ENCODE measurements at places on chromosomes 6 and 20.

- DNase-seq, result no peak
These were observed 10.6 kb downstream of the PKHD1 start for GRCh38 chr6:52076791-52077179.

DNA sequence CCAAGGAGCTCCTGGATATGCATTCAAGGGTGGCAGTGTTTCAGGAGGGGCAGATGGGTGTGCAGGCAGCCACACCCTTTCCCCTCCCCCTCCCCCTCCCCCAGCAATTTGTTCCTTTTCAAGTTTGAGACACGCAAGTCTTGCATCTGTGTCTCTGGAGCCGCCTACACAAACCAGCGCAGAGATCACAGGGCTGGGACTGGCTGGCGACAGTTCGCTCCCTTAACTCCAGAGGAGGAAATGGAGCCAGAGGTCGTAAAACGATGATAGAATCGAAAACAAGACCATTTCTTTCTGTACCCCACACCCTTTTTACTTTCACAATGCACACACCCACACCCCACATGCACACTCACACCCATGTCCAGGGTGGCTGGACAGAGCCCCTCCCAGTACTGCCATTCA, 163.1 kb downstream of the LY86 start:
- no peak for DNase-seq

- DNase-seq, result peak; percentile 22
These were observed 644 bp downstream of the MAD2L1BP start for GRCh38 chr6:43636308-43636659.

GRCh38 chr6:130296854-130297253, 69.0 kb upstream of the TMEM200A start:
- DNase-seq, result no peak

- no peak for DNase-seq
These were observed 37.9 kb downstream of the AGPAT4 start for GRCh38 chr6:161235776-161236633.

DNA sequence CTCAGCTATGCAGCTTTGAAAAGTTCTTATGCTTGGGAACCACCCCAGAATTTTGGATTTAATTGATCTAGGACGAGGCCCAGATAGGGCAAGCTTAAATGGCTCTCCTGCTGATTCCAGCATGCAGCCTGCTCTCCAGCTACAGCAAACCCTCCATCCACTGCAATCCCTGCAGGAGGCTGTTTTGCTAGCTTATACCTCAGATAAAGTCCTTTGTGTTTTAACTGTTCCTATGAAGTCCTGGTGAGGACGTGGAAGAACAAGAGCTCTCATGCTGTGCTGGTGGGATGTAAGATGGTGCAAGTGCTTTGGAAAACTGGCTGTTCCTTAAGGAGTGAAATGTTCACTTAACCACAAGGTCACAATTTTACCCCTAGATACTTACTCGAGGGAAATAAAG, 25.5 kb upstream of the NXT1 start:
- no peak for DNase-seq

DNA sequence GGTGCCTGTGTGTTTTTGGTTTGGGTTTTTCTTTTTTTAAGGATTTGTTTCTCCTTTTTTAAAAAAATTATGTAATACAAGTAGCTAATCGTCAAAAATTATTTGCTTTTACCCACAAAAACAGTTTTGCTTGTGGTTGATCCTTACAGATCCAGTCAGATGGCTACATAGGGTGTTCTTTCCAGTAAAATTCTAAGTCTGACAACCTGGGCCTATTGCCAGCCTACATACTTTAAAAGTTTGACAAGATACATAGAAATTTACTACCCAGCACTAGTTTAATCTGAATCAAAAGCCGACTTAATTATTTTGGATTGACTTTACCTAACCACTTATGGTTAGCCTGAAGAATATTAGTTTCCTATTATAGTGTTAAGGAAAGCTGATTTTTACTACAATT, 2.1 kb upstream of the SOX4 start:
- DNase-seq, result peak; percentile 38

DNA sequence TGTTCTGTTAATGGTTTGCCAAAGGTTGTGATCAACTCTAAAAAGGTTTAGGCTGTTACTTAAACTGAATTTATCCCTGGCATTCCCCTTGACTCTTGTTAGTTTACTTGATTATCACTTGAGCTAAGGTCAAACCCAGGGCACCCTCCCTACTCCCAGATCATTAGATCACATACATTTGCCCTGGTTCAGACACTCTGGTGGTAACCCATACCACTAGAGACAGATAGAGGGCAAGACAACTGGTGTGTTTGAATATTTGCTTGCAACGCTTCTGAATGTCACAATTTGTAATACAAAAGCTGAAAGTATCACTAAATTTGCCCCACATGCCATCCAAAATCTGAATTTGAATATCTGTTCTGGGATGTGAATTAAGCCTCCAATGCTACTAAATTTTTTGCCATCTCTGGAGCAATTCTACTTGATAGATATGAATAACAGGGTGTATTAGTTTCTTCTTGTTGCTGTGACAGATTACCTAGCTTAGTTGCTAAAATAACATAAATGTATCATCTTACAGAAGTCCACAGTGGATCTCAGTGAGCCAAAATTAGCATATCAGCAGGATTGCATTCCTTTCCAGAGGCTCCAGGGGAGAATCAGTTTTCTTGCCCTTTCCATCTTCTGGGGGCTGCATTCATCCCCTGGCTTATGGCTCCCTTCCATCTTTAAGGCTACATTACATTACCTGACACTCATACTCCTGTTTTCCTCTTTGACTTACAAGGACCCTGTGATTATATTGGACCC, 45.4 kb downstream of the FIG4 start:
- DNase-seq, result peak; percentile 8

DNA sequence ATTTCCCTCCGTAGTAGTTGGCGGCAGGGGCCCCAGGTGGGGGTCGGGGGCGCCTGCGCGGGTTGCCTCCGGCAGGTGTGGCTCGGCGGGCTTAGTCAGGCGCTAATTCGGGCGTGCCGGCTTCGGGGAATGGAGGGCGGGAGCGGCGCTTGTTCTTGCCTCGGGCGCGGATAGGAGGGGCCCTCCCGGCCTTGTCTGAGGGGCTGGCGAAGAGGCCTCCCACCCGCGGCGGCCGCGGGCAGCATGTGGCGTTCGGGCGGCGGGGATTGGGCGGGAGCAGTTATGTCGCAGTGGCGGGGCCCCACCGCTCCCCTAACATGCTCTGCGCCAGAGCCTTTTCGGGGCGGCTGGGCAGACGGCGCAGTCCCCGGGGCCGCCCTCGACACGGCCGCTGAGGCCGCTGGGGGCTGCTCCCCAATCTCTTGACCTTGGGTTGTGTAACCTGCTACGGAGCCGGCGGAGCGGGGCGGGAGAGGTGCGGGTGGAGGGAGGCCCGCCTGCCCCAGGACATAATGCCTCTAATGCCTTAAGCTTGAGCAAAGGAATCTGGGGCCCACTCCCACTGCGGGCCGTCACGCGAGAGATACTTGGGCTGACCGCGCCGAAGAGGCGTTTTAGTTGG, 1.1 kb downstream of the AMD1 start:
- DNase-seq, result peak; percentile 29

DNA sequence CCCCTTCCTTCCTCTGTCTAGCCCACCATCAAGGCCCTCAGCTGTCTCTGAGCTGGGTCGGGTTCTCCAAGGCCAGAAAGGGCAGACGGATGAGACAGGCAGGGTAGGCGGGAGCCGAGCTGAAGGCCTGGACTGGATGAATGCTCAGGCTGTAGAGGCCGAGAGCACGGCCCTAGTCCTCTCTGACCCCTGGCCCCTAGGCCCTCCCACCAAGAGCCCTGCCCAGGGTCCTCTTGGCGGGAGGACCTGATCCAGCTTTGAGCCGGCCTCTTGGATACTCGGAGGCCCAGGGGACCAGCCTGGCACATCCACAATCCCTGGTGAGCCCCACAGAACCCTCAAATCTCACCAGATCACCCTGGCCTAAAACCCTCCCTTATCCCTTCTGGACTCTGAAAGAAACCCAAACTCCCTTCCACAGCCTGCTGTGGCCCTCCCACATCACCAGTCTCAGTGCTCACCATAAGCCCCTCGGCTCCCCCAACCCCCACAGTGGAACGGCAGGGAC, 8.2 kb downstream of the ADISSP start:
- DNase-seq, result no peak

DNA sequence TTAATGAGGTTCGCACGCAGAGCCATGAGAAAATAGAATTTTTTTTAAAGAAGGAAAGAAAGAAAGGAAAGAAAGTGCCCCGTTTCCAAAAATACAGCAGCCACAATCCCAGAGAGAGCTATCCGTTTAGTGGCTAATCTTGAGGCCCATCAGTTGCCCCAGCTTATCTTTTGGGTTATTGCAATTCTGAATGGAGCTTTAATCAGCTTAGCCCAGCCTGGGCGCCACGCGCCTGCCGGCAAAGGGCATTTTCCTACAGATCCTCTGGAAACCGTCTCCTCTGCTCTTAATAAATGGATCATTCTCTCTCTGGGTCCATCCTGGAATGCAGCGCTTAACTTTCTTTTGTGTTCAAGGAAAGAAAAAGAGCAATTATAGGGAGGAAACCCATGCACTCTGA, 413.3 kb downstream of the MAFB start:
- DNase-seq, result no peak

- DNase-seq, result peak; percentile 82
These were observed 9.1 kb upstream of the TLDC2 start for GRCh38 chr20:36866681-36867495.

DNA sequence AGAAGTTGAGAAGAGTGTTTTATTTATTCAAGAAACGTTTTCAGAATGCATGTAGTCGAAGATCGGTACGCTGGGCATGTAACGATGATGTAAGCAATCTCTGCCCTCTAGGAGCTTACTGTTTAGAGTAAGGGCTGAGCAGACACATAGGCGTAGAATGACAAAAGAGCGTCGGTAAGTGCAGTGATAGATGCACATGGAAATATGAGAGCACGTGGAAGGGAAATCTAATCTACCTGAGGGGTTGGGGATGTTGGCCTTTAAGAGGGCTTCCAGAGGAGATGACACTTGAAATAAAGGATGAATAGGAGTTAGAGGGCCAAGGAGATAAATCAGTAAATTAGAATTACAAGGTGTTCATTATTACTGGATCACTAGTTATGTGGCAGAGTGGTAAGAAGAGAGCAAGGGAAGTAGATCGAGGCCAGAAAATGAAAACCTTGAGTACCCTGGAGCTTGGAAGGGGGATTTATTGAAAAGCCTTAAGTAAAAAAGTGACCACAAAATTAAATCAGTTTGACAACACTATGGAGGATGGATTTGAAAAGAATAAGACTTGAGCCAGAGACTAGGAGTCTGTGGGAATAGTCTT, 782 bp downstream of the TRMT11 start:
- no peak for DNase-seq

DNA sequence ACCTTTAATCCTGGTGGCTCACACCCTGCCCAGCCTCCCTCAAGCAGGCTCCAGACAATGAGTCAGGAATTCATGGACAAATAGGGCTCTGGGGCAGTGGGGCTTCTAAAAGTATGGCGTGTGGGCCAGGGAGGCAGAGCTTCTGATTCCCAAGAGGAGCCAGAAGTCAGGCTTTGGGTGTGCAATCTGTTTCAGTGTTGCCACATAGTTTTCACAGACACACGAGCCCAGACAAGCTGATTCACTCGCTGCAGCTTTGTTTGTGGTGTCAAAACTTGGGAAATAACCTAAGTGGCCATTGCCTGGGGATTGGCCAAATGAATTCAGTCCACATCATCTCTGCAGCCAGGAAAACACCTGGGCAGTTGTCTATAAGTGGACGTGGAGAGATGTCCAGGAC, 9.2 kb downstream of the PEDS1 start:
- DNase-seq, result peak; percentile 97

- DNase-seq, result no peak
These were observed 414.9 kb upstream of the PTCHD4 start for GRCh38 chr6:48525849-48526248.

DNA sequence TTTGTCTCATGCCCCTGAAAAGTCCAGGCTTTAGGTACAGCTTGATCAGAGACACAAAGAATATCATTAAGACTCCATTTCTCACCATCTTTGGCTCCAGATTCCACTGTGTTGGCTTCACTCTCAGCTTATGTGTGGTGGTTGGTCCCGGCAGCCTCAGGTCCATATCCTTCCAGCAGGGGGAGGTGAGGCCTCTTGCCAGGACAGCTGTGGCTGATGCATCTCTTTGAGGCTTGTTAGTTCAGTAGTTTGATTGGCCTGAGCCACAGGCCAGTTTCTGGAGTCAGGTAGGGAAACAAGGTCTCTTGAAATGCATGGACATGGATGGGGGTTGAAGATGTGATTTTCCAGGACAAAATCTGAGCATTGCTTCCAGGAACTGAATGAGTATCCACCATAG, 62.4 kb downstream of the JAG1 start:
- peak; percentile 50 for DNase-seq

GRCh38 chr20:63733117-63733516, 3.3 kb upstream of the LIME1 start:
- no peak for DNase-seq

DNA sequence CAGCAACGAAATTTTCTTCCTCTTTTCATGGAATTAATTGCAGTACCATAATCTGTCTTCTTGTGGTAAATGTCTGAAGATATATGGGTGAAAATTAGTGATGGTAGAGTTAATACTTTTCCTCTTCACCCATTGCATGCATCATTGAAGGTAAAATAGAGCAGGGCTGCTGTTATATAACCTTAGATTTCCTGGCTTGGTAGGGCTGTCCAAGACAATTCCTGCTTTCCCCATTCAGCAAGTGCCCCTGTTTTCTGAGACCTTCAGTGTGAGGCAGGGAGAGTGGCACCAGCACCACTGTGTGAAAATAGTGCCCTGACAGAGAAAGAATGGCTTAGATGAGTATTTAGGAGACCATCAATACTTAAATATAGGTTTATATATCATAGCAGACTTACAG, 202.0 kb downstream of the ZFAND3 start:
- DNase-seq, result no peak

DNA sequence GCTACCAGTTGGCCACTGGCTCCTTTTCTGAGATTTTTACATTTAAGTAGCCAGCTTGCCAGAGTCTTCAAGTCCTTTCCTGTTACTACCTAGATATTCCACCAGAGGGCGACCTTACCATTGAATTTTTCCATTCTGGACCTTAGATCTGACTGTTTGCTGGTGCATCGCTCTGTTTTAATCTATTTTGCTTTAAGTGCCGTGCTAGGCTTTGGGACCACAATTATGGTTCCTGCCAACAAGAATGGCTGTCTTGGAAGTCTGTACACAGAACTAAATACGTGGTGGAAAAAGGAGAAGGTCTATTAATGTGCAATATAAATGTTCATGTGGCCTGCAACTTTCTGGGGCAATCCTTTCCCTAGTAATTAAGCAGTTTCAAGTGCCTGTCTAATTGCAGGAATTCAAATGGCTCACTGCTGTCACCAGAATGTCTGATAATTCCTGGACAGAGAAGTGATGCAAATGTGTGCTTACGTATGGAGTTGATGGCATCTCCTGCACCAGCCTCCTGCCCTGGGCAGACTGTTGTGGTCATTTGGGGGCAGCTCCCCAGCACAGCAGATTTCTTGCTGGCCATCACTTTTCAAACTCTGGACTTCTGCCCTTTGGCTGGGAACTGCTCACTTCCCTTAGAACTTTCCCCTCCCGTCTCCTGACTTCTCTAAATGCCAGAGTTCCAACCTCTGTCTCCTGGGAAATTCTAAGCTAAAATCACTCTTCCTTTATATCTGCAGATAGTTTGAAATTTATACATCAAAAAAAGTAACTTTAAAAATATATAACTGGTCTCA, 5.6 kb upstream of the HLA-DOA start:
- DNase-seq, result peak; percentile 91

Measured in fibroblast of lung (primary cell).